ENCODE measurements at places on chromosomes 7 and 10. TPM values are rescaled to one million over a fixed set of nuclear protein-coding genes. Genes with fewer than 3 reads are reported as not detected.

Gene TMEM26
- not detected for total RNA-seq

Gene PTF1A
- not detected for total RNA-seq

Gene ELMO1
- 93.3 TPM for total RNA-seq

Gene C10orf62
- not detected for total RNA-seq

Gene STEAP2
- total RNA-seq: not detected

Gene ASNS
- 200 TPM for total RNA-seq

Gene PNLIPRP2
- not detected for total RNA-seq

Gene GRK5
- total RNA-seq: 23.0 TPM

Gene VTI1A
- 24.3 TPM for total RNA-seq

Gene LRMDA
- total RNA-seq: not detected

Gene FAM241B
- 11.8 TPM for total RNA-seq

Gene GIMAP5
- total RNA-seq: 48.3 TPM

GRCh38 chr7:46606761-46607160 lies 685.7 kb upstream of the IGFBP3 start:
- DNase-seq: no peak

GRCh38 chr10:13613519-13613918 lies 26.8 kb downstream of the PRPF18 start:
- no peak for DNase-seq

DNA sequence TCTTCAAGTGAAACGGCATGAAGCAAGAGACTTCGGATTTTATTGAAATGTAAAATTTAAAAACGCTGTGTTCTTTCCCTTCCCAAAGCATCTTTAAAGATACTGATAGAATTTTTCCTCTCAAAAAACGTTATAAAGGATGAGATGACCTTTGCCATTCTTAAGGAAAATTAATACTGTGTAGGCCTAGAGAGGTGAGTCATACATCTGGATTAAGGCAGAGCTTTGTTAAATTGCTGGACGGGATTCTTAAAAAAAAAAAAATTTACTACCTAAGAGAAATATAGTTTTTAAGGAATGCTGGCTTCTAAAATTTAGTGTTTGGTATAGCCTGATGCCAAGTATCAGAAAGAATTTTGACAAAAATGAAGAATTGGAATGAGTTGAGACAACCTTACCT lies 6.3 kb upstream of the HBP1 start:
- no peak for DNase-seq

- DNase-seq: no peak
Measured at GRCh38 chr10:78821052-78821451, 247.7 kb upstream of the ZMIZ1 start.

- peak; percentile 40 for DNase-seq
Measured at GRCh38 chr7:129169171-129169671, 19.2 kb upstream of the SMO start.

- DNase-seq: no peak
Measured at GRCh38 chr7:123929107-123929506, 4.1 kb downstream of the SPAM1 start.

- peak; percentile 36 for DNase-seq
Measured at GRCh38 chr10:71547876-71548846, 151.4 kb downstream of the CDH23 start.

DNA sequence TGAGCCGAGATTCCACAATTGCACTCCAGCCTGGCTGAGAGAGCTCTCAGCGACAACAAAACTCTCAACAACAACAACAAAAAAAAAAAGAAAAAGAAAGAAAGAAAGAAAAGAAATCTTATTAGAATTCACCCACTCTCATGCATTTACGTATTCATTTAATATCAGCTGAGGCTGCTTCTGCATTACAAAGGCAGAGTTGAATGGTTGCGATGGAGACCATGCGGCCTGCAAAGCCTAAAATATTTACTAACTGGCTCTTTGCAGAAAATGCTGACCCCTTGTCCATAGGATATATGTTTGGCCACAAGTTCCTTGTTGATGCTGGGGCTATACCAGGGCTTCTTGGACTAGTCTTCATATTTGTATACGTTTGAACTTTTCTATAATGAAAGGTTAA lies 109.4 kb downstream of the SPDYE5 start:
- no peak for DNase-seq

DNA sequence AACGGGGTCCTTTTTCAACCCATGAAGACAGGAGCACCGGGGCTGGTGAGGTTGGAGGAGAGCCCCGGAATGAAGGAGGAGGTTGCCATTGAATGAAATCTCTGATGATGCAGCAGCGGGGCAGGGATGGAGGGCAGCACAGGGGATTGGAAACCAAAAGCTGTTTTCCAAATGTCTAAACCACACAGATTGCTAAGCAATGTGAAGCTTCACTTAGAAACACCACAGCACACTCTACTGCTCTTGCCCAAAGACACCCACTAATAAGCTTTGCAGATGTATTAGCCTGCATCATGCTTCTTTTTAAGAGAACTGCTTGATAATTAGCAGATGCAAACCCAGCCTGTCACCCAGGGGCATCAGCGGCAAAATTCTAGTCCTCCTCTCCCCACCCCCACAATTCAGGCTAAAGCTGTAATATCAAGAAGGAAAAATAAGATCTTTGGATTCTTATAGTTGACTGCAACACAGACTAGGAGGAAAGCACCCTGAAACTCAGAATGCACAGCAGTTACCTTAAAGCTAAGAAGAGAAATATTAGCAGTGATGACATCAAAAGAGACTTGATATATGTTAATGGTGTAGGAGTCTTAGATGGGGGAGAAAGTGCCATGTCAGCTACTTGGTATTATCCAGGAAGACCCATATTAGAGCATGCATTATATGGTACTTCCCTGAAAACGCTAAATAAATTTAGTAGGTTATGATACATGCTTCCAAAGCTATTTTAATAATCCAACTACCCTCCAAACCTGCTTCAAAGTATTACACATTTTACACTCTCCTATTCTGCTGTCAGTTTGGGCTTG lies 666.7 kb downstream of the KCNMA1 start:
- no peak for DNase-seq

DNA sequence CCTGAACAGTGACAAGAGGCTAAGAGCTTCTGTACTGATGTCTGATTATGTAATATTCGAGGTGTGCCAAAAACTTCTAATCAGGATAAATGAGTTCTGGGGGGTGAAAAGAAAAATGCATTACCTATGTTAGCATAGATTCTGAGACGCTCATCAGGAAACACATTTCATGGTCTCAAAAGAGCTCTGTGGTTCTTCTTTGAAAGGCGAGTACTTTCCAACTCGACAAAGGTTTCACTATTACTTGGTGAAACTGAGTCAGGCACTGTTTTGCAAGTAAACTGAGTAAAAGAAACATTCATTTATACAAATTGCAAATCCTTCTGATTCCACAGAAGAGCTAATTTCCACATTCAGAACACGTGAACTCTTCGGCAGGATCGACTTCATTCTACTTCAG lies 523.2 kb downstream of the GATA3 start:
- peak; percentile 38 for DNase-seq

DNA sequence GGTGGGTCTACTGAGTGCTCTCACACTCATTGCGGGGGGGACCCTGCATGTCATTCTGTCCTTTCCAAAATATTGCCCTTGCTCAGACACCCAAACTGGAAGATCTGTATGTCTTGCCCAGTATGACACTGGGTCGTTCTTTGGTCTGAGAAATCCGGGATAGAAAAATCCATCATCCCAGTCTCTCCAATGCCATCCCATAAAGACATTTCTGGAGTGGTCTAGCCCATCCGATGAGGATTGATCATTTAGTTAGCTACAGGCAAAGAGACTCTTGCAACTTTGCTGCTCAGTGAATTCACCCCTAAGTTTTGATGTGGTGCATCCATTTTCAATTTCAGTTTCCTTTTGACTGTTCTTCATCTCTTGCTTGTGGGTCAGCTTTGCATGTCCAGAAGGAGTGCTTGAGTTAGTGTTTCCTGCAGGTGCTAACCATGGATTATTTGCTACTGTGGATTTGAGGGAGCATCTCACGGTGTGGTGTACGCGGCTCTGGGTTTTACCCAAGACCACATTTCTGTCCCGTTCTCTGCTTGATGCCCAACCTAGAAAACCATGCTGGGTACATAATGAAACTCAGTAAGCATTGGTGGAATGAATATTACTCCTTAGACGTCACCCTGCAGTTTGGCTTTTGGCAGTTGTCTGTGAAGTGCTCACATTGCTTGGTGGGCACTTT lies 247.0 kb upstream of the MKI67 start:
- DNase-seq: peak; percentile 11

DNA sequence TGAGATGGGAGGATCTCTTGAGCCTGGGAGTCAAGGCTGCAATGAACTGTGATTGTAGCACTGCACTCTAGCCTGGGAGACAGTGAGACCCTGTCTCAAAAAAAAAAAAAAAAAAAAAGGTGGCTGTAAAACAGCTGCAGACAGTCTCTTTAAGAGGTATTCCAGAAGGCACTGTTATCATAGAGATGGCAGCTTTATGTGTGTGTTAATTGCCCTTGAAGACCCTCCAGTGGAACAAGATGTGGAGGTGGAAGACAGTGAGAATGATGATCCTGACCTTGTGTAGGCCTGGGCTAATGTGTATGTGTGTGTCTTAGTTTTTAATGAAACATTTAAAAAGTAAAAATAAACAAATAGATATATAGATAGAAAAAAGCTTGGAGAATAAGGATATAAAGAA lies 66.0 kb downstream of the ZNF487 start:
- DNase-seq: no peak

- no peak for DNase-seq
Measured at GRCh38 chr10:84202349-84202748, 8.0 kb downstream of the CDHR1 start.

- no peak for DNase-seq
Measured at GRCh38 chr10:107728807-107729206, 564.3 kb upstream of the SORCS1 start.

DNA sequence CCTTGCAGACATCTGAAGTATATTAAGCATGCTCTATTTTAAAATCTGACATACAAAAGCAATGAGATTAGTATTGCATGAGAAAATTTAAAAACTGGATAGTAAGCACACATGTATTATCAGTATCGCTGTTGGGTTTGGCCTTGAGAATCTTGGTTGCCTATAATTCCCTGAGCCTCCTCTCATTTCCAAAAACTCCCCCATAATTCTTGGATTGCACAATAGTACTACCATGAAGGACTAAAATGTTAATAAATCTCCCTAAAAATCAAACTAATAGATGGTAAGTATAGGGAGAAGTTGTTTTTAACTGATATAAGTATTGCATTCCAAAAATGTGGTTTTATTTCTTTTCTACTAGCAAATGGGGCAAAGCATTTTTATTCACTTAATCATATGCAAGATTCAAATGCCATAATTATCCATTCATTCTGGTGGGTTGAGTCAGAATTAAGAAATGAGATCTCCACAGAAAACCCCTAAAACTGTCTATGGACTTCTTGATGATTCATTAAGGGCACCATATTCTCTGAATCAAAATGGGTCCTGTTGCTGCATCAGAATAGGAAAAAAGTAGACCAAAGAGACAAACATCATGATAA lies 10.3 kb upstream of the VIM start:
- no peak for DNase-seq

- no peak for DNase-seq
Measured at GRCh38 chr10:31069411-31069810, 37.7 kb upstream of the ZNF438 start.

GRCh38 chr10:122140461-122140902 lies 130.6 kb upstream of the BTBD16 start:
- DNase-seq: no peak

DNA sequence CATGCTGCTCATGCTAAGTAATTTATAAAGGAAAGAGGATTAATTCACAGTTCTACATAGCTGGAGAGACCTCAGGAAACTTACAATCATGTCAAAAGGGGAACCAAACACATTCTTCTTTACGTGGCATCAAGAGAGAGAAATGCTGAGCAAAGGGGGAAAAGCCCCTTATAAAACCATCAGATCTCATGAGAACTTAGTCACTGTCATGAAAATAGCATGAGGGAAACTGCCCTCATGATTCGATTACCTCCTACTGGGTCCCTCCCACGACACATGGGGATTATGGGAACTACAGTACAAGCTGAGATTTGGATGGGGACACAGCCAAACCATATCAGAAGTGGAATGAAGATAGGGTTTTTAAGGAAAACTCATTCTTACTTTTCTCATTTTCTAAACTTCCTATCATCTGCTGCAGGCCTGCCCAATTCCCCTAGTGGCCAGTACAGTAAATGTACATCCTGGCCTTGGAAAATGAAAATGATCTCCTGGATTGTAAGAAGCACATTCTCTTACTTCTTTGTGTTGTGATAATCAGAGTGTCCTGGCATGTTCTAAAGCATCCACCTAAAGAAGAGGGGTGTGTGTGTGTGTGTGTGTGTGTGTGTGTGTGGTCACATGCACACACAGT lies 421.5 kb downstream of the LRMDA start:
- no peak for DNase-seq

DNA sequence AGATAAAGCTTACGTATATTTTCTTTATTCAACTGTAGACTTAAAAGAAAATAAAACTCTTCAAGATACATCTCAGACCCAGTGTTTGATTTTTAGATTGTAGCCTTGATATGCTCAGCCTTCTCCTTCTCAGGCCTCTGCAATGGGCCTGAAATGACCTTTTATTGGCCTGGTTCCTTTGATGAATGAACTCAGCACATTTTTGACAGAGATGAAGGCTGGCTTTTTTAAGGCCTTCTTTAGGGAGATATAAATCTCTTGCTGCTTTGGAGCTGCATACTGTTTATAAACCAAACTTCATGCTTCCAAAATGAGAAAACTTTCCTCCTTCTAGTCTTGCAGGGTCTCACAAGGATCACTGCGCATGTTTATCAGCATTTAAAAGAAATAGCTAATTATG lies 1049.8 kb downstream of the LRMDA start:
- no peak for DNase-seq

- no peak for DNase-seq
Measured at GRCh38 chr10:48317321-48317990, 11.0 kb downstream of the MAPK8 start.

Data from activated CD4-positive, alpha-beta memory T cell treated with anti-CD3 and anti-CD28 coated beads for 36 hours (primary cell).